ENCODE measurements at places on chromosomes 5 and 9.

- DNase-seq = no peak
These were observed 9.7 kb upstream of the JADE2 start for GRCh38 chr5:134515801-134516200.

DNA sequence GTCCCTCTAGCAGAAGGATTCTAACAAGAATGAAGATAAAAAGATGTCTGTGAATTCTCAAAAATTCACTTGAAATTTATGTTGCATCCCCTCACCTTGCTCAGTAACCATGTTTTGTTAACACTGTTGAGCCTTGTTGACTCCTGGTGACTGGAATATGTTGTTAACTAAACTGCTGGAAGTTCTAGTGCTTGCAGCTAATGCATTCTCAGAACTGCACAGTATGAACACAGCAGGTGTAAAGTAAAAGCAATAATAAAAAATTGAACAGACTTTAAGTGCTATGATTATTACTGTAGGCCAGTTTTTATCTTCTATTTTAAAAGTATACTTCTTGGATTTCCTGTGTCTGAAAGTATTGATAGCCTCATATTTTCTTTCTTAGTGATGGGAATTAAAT lies 388.7 kb upstream of the PTPRD start:
- no peak for DNase-seq

- DNase-seq = no peak
These were observed 231.3 kb downstream of the RFK start for GRCh38 chr9:76162751-76163500.

DNA sequence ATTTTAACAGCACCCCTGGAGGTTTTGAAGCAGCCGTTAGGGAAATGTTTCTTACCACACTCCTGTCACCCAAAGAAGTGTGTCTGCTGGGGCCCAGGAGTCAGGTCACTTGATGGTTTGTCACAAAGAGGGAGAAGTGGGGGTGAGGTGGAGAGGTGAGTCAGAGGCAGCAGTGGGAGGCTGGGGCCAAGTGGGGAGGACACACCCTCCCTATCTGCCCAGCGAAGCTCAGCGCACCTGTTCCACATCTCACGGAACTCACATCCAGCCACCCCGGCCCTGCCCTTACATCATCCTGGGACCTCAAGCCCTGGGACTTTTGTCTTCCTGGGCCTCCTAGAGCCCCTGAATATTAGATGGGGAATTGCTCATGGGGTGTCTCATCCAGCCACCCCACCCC lies 171.1 kb upstream of the SMIM23 start:
- no peak for DNase-seq

GRCh38 chr9:117448066-117448465 lies 33.2 kb upstream of the ASTN2 start:
- DNase-seq = no peak

- no peak for DNase-seq
These were observed 1146.8 kb downstream of the MAT2B start for GRCh38 chr5:164652276-164652660.

- peak; percentile 4 for DNase-seq
These were observed 213.3 kb downstream of the CDK5RAP2 start for GRCh38 chr9:120366644-120367019.

GRCh38 chr5:151522226-151522625 lies 68.9 kb downstream of the FAT2 start:
- DNase-seq = no peak

DNA sequence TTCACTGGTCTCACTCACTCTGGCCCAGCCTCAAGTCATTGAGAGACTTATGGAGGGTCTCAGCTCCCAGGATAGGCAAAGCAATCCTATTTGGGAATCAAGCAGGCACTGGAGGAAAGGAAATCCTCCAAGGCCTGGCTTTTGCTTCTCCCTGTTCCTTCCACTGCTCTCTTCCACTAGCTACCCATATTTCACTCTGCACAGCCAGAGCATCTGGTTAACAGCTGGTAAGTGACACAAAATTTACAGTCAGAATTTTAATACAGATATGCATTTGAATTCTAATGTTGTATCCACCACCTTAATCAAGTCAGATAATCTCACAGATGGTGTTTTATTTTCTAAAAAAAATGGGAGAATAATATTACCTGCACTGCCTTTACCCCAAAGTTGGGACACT lies 868 bp upstream of the C1QTNF2 start:
- no peak for DNase-seq

DNA sequence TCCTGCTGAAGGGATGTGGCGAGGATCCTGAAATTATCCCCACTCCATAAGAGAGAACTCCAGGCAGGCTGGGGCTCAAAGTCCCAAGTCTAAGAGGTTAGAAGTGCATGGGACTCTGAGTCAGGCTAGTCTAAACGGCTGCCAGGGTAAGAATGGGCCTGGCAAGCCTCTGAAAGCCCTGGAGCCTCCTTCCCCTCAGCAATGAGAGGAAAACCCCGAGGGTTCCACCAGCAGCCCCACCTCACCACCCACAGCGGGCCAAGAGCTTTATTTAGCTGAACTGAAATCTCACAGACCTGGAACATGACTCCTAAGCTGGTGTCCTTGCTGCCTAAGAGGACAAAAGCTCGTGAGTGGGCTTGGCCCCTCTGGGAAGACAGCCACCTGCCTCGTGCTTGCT lies 135.5 kb downstream of the SEC61B start:
- DNase-seq = no peak

GRCh38 chr9:96044401-96044800 lies 168.9 kb downstream of the ERCC6L2 start:
- DNase-seq = no peak

GRCh38 chr9:36237230-36237629 lies 21.0 kb downstream of the GNE start:
- no peak for DNase-seq

GRCh38 chr9:37066139-37066725 lies 32.2 kb upstream of the PAX5 start:
- DNase-seq = no peak

- no peak for DNase-seq
These were observed 431.0 kb upstream of the CLINT1 start for GRCh38 chr5:158289967-158290366.

GRCh38 chr9:137305060-137305797 lies 3.2 kb upstream of the NRARP start:
- DNase-seq = peak; percentile 84

DNA sequence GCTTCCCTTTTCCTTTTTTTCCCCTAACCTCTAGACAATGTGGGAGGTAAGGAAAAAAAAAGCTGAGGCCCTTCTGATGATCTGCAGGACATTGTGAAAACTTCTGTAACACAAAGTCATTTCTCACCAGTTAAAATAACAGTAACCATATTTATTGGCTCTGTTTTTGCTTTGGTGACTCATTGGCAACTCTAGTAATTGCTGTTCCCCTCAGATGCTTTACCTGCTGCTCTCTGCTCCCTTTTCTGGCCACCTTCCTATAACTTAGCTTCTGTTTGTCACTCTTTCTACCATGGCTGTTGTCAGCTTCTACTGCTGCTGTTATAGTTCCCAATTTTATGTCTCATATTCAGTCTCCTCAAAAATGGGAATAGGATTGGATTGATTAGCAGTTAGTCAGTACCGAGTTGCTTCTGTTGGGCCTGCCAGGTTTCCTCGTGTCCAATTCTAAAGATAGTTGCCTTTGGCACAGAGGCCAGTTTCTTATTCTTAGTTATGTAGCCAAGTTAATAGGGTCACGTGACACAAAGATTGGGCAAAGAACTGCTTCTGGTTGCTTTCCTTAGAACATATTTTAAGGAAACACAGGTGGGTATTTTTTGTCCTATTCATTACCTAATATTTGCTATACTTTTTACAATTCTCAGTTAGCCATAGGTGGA lies 16.8 kb downstream of the SCAMP1 start:
- no peak for DNase-seq

GRCh38 chr9:97388721-97389238 lies 23.1 kb upstream of the TDRD7 start:
- peak; percentile 76 for DNase-seq

- no peak for DNase-seq
These were observed 50.7 kb downstream of the TRIP13 start for GRCh38 chr5:943201-943917.

DNA sequence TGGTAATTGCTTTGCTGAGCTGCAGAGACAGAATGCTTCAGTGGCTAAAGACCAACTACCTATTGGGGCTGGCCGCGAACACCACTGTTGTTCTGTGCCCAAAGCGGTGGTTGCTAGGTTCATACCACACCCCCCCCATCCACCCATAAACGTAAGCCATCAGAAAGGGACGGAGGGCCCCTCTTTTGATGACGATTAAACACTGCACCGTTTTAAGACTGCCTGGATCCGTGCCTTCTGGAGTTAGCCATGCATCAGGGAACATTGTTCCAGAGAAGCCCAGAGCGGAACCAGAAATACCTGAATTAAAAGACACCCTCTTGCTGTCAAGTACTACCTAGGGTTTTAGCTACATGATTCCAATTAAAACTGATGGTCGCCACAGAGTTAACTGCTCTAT lies 369.1 kb upstream of the DAP start:
- no peak for DNase-seq

GRCh38 chr5:124061663-124062062 lies 549.7 kb downstream of the CSNK1G3 start:
- no peak for DNase-seq

GRCh38 chr9:128121924-128122808 lies 5.4 kb downstream of the PTGES2 start:
- peak; percentile 49 for DNase-seq

GRCh38 chr5:7801891-7802614 lies 48.9 kb downstream of the CFAP90 start:
- no peak for DNase-seq

GRCh38 chr5:2496891-2497290 lies 254.6 kb downstream of the IRX2 start:
- no peak for DNase-seq

DNA sequence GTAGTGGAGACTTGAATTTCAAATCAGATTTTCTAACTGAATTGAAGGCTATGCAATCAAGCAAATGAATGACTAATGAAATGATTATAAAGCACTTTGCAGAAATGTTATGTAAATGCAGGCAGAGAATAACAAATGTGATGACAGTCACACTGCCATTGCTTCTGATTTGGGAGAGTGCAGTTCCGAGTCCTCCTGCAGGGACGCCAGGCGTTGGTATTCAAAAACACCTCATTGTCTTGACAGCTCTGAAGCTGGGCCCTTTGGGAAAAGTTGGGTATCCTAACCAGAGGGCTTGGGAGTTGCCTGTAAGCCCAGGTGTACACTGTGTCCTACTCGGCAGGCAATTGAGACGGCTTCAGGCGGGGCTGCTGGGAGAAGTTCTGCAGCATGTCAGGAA lies 57.9 kb downstream of the C5orf15 start:
- no peak for DNase-seq

- DNase-seq = no peak
These were observed 384.4 kb upstream of the PDE4D start for GRCh38 chr5:60277941-60278340.

GRCh38 chr5:95219411-95219810 lies 65.5 kb downstream of the MCTP1 start:
- DNase-seq = no peak

- peak; percentile 88 for DNase-seq
These were observed 4.7 kb upstream of the TNIP1 start for GRCh38 chr5:151085517-151086041.

GRCh38 chr5:100634937-100635534 lies 99.9 kb downstream of the FAM174A start:
- no peak for DNase-seq

GRCh38 chr5:91101600-91102379 lies 281.3 kb downstream of the ARRDC3 start:
- peak; percentile 68 for DNase-seq

DNA sequence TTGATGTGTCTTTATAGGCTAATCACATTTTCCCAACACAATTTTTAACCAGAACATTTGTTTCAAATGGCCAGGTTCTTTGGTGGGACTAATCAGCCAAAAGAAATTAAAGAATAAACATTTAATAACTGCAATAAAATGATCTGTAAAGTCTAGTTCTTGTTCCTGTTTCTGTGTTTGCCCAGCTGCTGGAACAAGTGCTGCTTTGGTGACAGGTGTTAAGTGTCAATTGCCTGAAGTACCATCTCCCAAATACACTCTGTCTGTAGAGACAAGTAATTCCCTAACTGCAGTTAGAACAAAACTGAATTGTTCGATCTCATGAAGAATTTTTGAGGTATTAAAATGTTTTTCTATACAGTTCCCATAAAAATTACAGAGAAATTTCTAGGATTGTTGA lies 402.3 kb upstream of the CHD1 start:
- DNase-seq = no peak

DNA sequence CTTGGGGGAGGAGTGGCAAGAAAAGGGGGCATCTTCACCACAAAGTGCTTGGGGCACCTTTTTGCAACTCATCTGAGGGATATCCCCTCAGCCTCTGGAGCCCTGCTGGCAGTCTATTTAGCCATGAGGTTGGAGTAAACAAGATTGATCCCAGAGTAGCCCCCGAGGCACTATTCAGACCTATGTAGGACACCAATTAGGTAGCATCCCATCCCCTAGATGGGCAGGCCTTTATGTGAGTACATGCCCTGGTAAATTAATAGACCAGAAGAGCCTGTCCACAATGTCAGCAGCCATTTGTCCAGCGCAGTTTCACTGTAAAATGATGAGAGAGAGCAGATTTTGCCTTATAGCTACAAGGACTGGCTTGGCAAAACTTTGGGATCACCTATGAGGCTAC lies 221.4 kb downstream of the DRD1 start:
- DNase-seq = no peak

DNA sequence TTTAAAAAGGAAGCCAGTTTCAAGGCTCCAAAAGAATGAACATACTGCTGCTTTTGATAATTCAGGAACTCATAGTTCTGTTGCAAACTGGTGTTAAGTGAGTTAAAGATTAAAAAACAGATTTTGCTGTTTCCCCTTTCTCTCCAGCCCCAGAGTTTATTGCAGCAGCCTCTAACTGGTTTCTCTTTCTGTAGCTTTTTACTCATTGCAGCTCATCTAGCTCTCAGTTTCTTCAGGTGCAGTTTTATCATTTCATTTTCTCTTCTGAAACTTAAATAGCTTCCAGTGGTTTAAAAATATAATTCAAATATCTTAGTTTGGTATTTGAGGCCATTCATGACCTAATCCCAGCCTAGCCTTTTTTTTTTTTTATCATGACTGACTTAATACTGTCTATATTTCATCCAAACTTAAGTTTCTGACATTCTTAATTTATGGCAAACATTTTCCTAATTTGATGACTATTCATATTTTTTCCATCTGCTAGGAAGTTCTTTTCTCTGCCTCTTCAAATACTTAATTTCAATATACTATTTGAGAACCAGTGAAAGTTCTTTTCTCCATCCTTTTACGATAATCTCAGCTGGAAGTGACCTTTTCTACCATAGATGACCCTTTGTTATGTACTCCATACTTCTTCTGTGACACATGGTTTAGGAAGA lies 252.7 kb upstream of the GRIA1 start:
- no peak for DNase-seq

- no peak for DNase-seq
These were observed 31.8 kb upstream of the FRRS1L start for GRCh38 chr9:109198736-109199382.

GRCh38 chr9:84404095-84404686 lies 63.6 kb upstream of the SLC28A3 start:
- DNase-seq = no peak

DNA sequence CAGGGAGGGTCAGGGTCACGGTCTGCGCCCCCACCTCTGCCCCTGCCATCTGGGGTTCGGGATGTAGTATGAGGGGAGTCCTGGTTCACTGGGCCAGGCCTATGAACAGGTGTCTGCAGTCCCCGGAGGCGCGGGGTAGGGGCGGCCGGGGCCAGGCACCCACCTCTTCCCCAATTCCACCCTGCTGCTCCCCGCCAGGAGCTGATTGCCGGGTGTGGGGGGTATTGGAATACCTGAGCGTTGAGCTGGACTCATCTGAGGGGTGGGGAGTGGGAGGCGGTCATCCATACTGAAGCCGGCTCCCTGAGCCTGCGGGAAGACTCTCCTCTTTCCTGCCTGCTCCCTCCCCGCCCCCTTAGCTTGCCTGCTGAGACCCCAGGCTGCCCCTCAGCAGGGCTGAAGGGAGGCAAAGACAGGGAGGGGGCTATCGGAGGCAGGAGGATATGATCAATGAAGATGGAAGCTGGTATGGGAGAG lies 679 bp downstream of the SLC6A7 start:
- no peak for DNase-seq
